ENCODE measurements at places on chromosomes 4 and X.

DNA sequence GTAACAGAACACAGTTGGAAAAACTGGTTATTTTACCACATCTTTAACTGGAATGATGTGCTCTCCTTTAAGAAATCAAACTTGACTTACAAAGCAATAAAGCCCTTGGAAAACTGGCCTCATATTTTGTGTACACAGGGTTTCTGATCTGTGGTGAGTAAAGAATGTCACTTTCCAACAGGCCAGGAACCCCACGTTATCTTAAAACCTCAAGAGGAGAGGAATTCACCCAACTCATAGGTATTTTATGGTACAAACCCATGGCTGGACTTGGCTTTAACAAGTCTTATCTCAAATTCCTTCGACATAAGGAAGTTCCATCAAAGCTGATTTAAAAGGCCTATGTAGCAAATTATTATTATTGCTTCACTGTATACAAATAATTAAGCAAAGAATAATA is 1735.1 kb downstream of the PCDH7 start:
- DNase-seq, result no peak

DNA sequence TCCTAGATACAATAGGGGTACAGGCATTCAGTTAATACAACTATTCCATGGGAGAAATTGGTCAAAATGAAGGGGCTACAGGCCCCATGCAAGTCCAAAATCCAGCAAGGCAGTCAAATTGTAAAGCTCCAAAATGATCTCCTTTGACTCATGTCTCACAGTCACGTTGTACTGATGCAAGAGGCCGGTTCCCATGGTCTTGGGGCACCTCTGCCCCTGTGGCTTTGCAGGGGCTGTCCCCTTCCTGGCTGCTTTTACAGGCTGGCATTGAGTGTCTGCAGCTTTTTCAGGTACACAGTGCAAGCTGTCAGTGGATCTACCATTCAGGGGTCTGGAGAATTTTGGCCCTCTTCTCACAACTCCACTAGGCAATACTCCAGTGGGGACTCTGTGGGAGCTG is 12.5 kb upstream of the ASIC5 start:
- no peak for DNase-seq

GRCh38 chr4:79233820-79234219 is 92.0 kb downstream of the NAA11 start:
- DNase-seq, result no peak

DNA sequence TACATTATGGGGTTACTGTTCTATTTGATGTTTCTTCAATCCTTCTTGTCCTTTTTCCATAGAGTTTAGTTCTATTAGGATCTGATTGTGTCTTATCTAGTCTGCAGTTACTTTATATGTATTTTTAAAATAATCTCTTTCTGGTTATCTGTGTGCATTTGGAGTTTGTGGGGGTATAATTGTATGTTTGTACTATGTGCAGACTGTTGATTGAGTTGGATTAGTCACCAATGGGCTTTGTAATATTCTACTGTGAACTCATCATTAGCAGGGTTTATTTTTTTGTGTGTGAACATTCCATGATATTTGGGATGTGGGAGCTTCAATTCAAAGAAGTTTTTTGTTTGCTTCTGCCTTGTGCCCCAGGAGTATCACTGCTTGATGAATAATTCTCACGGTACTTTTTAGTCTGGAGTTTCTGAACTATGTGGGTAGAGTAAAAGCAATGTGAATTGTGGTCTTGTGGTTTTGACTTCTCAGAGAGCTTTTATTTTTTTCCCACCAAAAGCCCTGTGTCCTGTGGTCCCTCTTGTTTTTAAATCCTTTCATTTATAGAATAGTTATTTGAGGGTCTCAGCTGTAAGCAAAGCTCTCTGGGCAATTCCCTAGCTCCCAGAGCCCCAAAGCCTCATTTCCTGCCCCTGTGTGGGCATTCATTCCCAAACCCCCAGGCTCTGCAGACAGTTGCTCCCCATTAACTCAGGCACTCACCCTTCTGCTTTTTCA is 127.8 kb downstream of the PHKA2 start:
- no peak for DNase-seq

- DNase-seq, result no peak
Observed at GRCh38 chrX:77404419-77404818, 42.8 kb upstream of the FGF16 start.

GRCh38 chrX:47234583-47234982 is 1.8 kb downstream of the USP11 start:
- DNase-seq, result no peak

Data from activated CD4-positive, alpha-beta T cell treated with anti-CD3 and anti-CD28 coated beads, Interleukin-2, amount 50 U/mL, for 1 hour (primary cell).